ENCODE measurements at places on chromosomes 1 and 21.
A peak's percentile ranks its signal among the peaks of the same experiment; 100 is the strongest.

GRCh38 chr1:96388421-96389310 lies 332.9 kb upstream of the PTBP2 start:
- no peak for DNase-seq

- no peak for DNase-seq
These were observed 6.9 kb downstream of the CASQ1 start for GRCh38 chr1:160197231-160197630.

- DNase-seq, result no peak
These were observed 6.5 kb upstream of the ITGB2 start for GRCh38 chr21:44927259-44927586.

DNA sequence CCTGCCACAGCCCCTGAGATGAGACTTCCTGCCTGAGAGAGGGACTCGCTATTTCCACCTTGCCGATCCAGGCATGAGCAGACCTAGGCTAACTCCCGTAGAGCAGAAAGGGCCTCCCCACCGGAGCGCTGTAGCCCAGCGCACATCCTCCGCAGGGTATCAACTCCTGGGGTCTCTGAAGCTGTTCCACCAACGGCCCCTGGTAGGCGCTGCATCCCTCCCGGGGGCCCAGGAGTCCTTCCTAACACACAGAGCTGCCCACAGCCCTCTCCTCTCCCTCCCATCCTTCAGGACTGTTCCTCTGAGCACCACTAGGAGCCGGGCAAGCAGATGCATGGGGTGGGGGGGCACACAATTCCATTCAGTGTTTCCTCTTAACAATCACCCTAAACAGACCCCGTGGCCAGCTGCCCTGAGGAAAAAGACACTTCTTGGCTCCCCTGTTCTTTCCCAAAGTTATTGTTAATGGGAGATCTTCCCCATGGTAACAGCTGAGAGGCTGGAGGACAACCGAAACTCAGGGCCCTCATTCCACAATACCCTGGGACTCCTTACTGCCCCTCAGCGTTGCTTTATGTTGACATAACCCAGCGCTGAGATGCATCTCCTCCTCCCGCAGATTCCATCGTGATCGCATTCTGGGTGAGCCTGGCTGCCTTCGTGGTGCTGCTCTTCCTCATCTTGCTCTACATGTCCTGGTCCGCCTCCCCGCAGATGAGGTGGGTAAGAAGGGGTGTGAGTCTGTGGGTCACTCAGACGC lies 7.5 kb downstream of the MRAP start:
- no peak for DNase-seq

- no peak for DNase-seq
These were observed 19.6 kb downstream of the TMCC2 start for GRCh38 chr1:205247130-205247921.

GRCh38 chr1:25543425-25544242 lies at the start of gene LDLRAP1:
LDLRAP1 (plus strand) TSS chr1:25543606; CDS start chr1:25543699, 93 bp downstream.
- DNase-seq, result no peak

DNA sequence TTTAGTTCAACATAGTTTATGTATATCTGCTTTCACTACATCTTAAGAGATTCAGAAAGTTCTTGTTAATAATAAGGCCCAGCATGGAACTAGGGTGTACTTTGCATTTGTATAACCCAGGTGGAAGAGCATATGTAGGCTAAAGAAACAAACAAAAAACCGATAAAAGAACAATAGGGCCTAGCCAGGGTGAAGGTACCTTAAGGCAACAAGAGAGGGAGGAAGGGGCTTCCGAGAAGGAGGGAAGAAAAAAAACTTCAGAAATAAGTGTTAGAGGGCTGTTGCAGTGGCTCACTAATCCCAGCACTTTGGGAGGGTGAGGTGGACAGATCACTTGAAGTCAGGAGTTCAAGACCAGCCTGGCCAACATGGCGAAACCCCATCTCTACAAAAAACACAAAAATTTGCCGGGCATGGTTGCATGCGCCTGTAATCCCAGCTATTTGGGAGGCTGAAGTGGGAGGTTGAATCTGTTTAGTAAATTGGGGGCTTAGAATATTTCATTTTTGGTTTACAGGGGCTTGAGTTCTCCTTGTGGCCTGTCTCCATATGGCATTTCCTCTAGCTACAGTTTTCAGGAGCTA lies 4.7 kb upstream of the SPATA45 start:
- DNase-seq, result no peak

DNA sequence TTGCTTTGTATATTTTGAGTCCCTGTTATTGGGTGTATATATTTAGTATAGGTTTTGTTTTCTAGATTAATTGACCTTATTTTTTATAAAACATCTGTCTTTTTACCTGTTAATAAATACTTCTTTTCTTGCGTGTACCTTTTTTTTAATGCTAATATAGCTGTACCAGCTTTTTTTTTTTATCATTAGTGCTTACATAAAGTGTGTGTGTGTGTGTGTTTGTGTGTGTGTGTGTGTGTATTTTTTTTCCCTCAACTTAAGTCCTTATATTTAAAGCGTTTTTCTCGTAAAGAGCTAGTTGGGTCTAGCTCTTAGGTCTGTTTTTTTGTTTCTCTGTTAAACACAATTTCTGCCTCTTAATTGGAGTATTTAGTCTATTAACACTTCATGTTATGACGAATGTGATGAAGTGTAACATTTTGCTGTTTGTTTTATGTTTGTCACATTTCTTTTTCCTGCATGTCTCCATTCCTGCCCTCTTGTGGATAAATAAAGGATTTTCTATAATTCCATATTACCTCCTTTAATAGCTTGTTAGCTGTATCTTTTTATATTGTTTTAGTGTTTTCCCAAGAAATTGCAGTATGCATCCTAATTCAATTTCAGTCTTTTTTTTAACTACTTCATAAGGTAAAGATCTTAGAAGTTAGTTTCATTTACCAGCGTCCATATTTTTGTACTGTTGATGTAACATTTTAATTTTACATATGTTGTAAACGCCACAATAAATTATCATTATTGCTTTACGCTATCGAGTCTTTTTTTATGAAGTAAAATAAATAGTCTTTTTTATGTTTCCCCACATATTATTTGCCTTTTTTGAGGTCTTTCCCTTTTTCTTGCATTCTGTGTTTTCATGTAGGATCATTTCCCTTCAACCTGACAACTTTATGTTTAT lies 4.3 kb downstream of the PRMT2 start:
- DNase-seq, result peak; percentile 13

- no peak for DNase-seq
These were observed 12.2 kb downstream of the TMEM53 start for GRCh38 chr1:44661781-44662682.

DNA sequence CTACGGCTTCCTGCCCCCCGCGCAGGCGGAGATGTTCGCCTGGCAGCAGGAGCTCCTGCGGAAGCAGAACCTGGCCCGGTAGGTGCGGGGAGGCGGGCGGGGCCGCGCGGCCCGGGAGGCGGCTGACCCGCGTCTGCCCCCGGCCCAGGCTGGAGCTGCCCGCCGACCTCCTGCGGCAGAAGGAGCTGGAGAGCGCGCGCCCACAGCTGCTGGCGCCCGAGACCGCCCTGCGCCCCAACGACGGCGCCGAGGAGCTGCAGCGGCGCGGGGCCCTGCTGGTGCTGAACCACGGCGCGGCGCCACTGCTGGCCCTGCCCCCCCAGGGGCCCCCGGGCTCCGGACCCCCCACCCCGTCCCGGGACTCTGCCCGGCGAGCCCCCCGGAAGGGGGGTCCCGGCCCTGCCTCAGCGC lies 16.6 kb downstream of the NOC2L start:
- DNase-seq, result no peak

DNA sequence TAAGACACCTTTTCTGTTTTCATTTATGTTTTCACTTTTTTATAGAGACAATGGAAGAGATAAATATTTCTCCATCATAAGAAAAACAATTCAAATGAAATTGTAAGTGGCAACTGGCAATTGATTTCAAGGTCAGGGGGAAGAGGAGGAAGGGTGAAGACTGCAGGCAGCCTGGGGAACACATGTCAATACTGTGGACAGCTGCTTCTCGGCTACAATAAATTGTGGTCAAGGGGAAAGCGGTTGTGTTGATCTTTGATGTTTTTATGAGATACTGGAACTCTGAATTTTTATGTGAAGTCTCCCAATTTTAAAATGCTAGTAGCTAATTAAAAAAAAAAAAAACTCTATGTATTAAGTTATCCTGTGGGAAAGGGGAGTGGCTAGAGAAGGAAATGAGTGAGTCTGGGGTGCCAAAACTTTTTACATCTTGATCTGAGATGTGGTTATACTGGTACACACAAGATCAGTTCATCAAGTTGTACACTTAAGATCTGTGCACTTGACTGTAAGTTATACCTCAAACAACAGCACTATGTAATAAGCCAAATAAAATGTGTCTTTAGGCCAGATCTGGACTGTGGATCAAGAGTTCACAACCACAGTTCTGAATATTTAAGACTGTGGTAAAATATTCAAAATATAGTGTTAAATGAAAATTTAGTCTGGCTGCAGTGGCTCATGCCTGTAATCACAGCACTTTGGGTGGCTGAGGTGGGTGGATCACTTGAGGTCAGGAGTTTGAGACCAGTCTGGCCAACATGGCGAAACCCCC lies 18.0 kb downstream of the SSX2IP start:
- no peak for DNase-seq
